ENCODE measurements at places on chromosomes 1 and 21.
A peak's percentile ranks its signal among the peaks of the same experiment; 100 is the strongest.

DNA sequence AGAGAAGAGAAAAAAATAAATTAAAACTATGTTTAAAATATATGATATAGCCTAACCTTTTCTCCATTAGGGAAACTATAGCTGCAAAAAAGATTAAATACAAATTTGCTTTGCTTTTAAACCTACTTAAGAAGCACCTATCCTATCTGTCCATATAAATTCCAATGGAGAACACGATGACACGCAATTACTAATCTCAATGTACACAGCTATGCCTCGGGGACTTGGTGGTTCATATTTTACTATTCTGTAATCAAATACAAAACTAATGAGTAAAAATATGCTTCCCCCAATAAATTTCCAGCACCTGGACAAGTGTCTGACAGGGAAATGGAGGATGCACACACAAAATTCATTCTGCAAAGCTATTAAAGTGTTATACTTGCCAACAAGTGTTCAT is 386.4 kb downstream of the LMO4 start:
- DNase-seq, result no peak

DNA sequence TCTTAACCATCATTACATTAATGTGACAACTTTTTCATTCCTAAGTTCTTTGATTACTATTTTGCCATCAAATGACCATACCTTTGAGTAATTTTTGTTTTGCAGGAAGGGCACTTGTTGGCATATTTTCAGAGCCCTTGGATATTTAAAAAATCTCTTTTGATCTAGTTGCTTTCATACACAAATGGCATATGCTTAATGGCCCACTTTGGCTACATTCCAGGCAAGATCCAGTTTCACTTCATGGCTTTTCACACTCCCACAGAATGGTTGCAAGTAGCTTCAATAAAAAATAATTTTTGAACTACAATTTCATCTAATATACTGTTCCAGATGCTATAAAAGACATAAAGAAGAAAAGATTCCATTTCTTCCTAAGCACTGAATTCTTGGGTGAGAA is 18.1 kb downstream of the ADAM30 start:
- no peak for DNase-seq

DNA sequence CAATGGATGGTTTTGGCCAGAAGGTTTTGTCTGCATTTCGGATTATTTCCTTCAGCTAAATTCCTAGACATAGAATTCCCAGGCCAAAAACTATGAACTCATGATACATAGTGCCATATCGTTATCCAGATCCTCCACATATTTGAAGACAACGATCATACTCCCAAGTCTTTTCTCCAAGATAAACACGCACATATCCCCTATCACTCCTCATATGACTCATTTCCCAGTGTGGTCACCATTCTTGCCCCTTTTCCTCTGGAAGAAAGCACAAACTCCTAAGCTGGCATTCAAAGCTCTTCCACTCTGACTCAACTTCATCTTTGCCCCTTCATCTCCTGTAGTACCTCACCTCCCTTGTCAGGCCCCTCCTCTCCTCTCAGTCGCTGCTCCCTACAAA is 277.6 kb downstream of the PLPP3 start:
- DNase-seq, result no peak

- DNase-seq, result no peak
These were observed 81.6 kb upstream of the ACTL8 start for GRCh38 chr1:17673329-17674072.

- no peak for DNase-seq
These were observed 33.0 kb downstream of the UBE4B start for GRCh38 chr1:10065760-10066159.

DNA sequence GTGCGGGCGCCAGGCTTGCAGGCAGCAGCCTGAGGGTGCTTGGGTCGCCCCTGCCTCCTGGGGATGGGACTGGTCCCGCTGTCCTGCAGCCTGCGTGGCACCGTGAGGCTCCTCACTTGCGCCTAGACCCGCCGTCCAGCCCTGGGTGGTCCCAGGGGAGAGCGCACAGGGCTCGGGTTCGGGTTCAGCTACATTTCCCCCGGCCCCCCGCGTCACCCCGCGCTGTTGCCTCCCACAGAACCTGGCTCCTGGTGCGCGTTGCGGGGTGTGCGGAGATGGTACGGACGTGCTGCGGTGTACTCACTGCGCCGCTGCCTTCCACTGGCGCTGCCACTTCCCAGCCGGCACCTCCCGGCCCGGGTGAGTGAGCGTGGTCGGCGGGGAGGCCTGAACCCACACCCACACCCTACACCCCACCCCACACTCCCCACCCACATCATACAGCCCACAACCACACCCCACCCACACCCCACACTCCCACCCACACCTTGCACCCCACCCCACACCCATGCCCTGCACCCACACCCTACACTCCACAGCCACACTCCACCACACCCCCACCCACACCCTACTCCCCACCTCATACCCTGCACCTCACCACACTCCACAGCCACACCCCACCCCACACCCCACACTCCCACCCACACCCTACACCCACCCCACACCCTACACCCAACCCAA is 6.2 kb upstream of the PFKL start:
- DNase-seq, result no peak

DNA sequence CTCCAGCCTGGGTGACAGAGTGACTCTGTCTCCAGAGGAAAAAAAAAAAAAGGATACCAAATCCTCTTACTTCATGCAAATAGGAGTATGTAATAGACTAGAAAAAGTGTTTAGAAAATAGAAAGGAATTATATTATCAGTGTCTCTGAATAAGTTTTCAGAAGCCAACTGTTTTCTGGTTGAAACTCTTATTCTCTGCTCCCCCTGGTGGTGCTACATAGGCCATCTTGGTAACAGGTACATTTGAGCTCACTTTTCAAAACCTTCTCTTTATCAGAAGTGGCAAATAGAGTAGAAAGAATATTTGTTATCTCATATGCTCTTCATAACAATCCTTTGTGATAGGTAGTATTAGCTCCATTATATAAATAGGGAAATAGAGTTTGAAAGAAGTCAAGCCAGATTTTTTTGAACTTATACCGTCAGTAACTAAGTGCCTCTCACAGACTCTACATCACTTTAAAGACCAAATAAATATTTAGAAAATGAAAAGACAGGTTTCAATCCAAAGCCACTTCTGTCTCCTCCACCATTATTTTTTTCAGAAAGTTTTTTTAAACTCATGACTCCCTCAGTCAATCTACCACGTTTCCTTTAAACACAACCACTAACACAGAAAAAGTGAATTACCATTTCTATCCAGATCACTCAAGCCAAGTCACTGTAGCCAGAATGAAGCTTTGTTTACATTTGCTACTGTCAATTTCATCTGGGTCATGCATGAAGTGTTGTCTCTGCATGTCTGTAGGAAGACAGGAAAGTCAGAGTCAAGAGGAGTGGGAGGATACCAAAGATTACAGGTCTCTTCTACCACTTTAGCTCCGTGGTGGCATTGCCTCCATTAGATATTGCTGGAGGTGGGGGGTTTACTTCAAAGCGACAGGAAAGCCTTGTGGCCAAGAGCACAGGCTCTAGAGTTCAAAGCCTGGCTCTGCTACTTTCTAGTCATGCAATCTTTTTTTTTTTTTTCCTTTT is 45.6 kb downstream of the IL23R start:
- no peak for DNase-seq

- DNase-seq, result no peak
These were observed 246.2 kb downstream of the MRPL39 start for GRCh38 chr21:25361097-25361496.

DNA sequence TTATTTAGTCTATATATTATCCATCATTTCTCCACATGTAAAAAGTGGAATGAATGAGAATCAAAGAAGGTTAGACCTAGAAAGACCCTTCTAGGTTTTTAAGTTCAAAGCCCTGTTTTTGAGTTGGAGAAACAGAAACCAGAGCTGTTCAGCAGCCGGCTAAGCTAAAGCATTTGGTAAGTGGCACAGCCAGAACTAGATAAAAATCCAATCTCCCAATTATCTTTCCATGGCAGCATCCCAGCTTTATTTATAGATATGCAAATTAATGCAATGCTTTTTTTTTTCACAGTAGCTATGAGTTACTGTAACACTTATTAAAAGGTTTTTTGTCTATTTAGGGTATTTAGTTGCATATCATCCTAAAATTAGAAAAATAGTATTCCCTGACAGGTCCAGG is 85.1 kb downstream of the NIBAN1 start:
- DNase-seq, result no peak

- no peak for DNase-seq
These were observed 6.7 kb upstream of the TSEN15 start for GRCh38 chr1:184044603-184045376.

DNA sequence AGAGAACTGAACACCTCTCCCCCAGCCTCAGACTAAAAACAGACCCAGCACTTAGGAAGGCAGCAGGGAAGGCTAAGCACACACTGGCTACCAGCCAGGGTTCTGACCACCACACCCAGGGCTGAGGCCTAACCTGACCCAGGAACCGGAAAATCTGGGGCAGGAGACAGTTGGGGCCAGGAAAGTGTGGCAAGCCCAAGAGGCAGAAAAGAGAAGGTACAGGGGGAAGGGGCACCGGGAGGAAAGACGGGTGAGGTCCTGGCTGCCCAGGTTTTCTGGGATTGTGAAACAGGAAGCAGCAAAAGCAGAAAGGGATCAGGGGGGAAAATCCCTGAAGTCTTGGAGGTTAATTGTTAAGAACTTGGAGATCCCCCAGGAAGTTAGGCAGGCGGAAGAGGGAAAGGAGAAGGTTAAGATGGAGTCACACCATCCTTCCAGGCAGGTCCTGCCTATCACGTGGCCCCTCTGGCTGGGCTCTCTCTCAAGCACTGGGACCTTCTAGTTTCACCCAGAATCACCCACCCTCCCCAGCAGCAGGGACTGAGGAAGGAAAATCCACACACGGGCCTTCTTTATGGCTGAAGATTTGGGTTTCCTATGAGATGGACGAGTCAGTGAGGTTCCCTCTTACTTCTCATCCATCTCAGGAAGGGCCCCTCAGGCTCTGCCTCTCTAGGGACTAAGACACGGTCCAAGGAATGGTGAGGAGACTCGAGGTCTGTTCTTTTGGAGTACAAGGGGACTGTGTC is 2.6 kb downstream of the HDGF start:
- no peak for DNase-seq

- DNase-seq, result no peak
These were observed 6.3 kb downstream of the LEFTY2 start for GRCh38 chr1:225934711-225935110.

DNA sequence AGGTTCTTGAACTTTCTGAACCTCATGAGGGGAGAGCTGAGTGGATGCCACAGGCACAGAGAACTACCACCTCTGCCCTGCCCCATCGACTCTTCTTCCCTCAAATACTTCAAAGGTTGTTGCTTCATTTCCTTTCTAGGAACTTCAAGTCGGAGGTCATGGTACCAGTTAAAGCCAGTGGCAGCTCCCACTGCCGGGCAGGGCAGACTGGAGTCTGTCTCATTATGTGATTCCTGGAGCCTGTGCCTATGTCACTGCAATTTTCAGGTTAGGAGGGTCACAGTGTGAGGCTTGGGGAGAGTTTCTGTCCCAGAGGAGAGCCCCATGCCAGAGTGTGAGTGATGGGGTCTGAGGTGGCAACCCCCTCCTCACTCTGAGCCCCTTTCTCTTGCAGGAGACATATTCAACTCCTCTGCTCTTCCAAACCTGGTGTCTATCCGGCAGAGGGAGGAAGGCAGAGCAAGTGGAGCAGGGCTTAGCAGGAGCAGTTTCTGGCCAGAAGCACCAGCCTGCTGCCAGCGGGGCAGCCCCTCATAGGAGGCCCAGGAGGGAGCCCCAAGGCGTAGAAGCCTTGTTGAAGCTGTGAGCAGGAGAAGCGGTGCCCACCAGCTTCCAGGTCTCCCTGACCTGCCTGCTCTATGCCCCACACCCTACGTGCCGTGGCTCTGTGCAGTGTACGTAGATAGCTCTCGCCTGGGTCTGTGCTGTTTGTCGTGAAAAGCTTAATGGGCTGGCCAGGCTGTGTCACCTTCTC is 29.3 kb downstream of the CAMK1G start:
- no peak for DNase-seq

GRCh38 chr1:226093621-226094020 is 31.1 kb downstream of the H3-3A start:
- DNase-seq, result no peak

- peak; percentile 59 for DNase-seq
These were observed 14.0 kb upstream of the CDA start for GRCh38 chr1:20574686-20575540.

DNA sequence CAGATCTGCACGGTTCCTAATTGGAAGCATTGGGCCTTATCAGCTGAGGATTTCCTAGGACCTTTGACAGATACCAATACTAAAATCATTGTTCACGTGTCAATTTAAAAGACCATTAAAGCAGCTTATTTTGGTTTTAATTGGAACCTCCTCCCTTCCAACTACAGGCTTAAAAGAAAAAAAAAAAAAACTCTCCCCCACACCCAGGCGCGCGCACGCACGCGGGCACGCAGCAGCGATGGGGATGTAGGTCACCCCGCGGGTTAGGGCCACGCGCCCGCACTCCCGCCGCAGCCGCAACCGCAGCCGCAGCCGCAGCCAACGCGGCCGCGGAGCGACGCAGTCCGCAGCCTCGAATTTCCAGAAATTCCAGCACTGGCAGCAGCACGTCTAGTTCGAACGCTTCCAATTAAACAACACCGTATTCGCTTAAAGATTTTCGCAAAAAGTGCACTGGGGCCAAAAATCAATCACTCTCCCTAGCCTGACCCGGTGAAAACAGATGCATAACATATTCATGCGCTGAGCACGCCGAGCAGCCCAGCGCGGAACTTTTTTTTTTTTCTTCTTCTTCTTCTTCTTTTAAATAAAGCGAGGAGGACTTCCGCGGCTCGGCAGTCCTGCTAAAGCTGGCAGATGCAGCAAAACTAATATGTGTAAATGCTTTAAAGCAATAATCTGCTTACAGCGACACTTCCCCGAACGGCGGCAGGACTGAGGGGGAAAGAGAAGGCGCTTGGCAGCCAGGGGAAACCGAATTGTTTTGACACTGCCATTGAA is 13.3 kb upstream of the BARHL2 start:
- DNase-seq, result no peak

- DNase-seq, result no peak
These were observed 92.0 kb upstream of the WLS start for GRCh38 chr1:68324316-68324715.

DNA sequence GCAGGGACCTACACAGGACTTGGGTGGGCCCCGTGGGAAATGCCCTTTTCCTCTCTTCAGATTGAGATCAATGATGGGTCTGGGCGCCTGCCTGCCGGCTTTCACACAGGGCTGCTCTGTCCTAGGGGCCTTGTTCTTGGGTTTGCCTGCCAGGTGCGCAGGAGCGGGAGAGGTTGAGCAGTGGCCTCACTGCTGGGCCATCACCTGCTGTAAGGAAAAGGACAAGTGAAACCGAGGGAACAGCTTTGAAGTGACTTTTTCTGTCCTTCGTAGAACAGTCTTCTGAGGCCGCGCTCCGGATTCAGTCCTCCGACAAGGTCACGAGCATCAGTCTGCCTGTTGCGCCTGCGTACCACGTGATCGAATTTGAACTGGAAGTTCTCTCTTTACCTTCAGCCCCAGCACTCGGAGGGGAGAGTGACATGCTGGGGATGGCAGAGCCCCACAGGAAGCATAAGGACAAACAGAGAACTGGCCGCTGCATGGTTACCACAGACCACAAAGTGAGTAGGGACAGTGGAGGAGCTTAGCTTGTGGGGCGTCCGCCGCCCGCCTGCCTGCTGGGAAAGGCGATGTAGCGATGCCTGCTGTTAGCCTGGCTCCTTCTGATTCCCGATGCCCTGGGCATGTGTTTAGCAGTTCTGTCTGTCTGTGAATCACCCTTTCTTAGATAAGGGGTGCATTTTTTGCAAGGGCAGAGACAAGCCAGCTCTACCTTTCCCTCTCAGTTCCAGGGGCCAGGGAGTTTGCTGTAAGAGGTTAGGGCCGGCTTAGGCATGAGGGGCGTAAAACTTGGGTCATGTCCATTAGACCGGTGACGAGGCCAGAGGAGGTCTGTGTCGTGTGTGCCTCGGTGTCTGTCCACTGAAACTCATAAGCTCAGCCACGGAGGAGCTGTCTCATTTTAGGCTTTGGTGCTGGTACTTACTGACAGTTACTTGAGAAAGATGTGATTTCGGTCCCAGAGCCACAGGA is 19.5 kb upstream of the PWP2 start:
- no peak for DNase-seq
